ENCODE measurements at places on chromosomes 13 and 19.

GRCh38 chr13:49357694-49358093, 86.2 kb downstream of the CAB39L start:
- DNase-seq: no peak

GRCh38 chr13:51435002-51435578, 17.7 kb downstream of the INTS6 start:
- no peak for DNase-seq

- no peak for DNase-seq
Measured at GRCh38 chr13:82739881-82740280, 1142.4 kb downstream of the SLITRK1 start.

GRCh38 chr13:108927615-108928014, 298.2 kb downstream of the MYO16 start:
- DNase-seq: no peak

- peak; percentile 35 for DNase-seq
Measured at GRCh38 chr19:53511933-53512374, 26.0 kb upstream of the ZNF331 start.

DNA sequence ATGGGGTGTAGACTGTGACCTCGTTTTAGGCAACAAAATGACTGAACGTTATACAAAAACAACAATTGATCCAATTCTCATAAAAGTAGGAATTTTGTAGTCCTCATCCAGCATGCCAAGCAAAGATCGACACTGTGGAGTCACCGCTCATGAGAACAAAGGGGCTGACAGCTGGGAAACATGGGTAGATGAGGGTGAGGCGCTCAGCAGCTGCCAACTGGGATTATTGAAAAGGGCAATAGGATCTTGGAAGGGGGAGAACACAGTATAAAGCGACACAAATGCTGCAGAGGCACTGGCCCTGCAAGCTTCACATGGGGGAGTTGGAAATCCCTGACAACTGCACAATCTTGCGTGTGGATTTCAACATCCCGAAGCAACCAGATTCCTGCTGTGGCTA, 5.4 kb upstream of the ZNF765 start:
- DNase-seq: peak; percentile 25

DNA sequence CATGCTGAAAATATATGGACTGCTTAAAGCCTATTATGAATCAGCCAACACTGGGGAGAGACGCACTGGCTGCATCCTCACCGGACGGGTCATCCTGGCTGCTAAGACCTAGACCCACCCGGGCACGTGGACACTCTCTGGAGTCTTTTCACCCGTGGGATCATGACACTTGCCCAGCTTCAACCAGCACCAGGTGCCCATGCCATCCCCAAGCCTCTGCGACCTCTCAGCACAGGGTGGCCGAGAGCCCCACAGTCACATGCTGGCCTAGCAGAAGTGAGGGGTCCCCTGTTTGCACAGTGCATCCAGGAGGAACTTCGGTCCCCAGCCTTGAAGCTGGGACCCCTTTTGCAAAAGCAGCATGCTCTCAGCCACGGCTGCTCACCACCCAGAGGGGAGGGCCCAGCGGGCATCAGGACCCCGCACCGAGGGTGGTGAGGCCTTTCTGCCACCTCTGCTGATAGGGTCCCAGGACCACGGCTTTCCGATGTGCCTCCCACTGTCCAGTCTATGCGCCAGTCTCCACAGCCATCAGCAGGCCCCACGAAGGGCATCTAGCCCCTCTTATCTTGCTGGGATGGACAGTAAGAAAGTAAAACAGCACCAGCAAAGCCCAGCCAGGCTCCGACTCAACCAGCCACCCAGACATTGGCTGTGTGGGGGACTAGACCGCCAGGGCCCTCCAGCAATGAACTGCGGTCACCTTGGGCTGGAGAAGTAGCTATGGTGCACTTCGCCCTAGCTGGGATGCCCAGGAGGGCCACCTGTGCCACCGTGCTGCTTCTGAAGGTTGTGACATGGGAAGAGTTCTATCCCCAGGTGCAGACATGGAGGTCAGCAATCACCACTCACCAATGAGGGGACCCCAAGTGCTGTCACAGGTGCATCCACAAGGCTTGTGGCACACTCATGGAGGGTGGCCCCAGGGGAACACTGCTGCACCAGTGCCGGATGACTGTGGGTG, 73.1 kb downstream of the CEBPG start:
- DNase-seq: no peak

DNA sequence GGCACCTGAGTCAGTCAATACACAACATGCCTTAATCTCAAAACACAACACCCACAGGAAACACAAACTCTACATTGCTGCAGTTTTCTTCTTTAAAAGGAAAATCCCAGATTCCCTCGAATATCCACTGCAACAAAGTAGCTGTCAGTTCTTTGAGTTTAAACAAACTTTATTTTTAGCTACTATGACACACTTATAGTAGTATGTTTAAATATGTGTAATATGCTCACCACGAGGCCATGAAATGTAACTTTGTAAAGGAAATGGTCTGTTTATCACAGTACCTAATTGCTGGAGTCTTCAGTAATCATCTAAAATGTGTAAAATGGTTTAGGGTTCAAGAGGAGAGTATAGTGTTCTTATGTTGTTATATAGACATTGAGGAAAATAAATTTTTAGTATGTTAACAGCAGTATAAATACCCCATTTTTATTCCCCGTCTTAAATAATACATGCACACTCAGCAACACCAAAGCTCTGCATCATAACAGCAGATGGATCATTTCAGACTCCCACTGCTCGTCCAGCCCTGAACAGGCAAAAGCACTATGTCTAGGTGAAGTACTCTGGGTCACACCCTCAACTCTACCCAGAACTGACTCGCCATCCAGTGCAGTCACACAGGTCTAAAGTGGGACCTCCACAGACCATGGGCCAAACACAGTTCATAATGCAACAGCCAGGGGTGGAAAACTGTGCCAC, 20.6 kb downstream of the TUBGCP3 start:
- no peak for DNase-seq

DNA sequence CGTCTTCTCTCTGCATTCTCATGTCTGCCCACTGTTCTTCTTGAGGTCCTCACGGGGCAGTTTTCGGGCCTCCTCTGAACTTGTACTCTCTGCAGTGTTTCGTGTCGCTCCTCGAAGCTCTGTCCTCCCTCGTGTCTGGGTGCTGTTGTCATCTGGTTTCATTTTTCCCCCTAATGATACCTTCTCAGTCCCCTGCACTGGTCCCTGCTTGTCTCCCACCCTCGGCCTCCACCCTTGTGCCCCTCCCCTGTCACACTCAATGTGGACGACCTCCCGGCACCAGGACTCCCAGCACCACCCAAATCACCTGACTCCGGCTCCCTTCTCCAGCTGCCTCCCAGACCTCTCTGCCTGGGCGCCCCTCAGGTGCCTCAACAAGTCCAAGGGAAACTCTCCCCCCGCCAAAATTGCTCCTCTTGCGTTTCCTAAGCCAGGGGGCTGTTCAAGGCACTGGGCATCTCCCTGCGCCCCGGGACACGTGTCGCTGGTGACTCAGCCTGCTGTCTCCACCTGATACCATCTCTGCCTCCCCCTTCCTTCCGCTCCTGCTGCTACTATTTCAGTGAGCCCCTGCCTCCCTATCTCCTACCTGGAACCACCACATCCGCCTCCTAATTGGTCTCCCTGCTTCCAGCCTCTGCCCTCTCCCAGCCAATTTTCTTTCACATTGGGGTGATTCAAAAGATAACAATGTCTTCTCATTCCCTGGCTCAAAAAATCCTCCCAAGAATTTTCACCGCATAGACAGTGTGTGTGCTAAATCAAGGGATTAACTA, 49.5 kb downstream of the RFX2 start:
- no peak for DNase-seq

- no peak for DNase-seq
Measured at GRCh38 chr19:16927883-16928282, 39.1 kb downstream of the F2RL3 start.

DNA sequence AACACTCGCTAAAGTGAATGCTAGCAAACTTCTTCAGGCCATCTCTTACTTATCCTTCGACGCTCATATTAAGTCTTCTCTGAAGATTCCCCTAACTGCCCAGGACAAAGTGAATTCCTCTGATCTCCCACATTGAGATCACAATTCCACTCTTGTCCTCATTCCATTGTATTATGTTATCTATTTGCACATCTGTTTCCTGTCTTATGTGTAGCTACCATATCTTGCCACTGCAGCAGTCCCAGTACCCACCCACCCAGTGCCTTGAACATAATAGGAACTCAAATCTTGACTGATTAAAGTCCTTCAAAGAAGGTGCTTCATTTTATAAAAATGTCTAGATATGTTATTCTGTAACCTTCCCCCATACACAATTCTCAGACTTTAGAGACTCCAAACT, 702.3 kb downstream of the DIAPH3 start:
- DNase-seq: no peak

DNA sequence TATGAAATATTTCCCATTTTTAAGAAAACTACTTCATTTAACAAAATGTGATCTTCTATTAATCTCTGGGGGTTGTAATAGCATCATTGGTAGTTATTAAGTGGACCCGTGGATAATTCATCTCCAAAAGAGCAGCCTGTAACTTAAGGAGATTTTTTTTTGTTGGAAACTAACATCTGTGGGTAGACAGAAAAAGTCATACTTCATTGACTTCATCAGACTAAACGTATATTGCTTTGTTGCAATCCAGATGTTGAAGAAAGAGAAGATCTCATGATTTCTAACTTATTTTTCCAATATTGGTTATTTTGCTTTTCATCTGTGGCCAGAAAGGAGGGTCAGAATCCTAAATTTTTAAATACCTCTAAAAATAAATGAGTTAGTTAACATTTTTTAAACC, 296.5 kb upstream of the MIR17HG start:
- DNase-seq: no peak

DNA sequence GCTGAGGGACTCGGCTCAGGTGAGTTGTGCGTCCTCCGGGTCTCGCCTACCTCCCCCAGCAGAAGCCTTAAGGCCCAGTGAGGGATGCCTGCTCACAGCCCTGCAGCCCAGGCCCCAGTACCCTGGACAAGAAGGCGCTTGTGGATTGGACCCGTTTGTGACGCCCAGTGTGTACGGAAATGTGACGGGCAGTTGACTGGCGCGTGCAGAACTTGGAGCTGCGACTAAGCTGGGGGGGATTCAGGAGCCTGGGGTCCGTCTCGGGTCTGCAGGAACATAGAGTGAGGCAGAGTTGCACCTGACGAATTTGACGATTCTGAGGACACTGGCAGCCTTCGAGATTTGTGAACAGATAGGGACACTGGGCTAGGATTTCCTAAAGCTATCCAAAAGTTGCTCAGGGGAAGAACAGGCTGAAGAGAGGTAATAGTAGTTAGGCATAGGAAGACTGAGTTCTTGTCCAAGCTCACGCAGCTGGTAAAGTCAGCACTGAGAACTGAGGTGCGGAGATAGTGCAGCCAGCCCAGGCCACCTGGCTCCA, 519 bp downstream of the ZNF551 start:
- no peak for DNase-seq

DNA sequence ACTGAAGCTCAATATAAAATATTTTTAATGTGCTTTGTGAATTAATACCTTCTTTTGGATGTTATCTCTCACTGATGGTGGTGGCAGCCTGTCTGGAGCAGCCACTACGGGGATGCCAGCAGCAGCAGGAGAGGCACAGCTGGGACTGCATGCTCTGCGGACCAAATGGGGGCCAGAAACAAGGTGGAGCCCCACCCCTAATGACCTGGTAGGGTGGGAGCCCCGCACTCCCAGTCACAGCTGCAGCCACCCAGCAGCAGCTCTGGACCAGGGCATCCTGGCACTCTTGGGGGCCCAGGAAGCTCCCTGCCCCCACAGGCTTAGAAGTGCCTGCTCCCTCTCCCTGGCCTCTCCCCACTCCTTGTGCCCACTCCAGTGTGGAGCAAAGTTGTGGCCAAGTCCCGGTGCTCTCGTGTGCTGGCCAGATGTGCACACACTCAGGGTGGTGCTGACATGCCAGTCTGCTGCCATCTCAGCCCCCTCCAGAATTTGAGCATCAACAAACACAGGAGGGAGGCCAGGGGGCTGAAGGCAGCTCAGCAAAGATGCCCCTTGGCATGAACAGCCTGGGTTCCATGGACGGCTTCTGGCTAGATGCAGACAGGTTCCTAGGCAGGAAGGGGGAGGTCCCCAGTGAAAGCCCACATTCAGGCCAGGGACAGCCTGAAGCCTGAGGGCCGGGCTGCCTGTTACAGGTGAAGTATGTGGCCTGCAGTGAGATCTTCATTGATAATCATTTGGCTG, 696.7 kb upstream of the SLITRK5 start:
- DNase-seq: no peak

GRCh38 chr13:113617961-113618360, 33.4 kb downstream of the TFDP1 start:
- DNase-seq: no peak

DNA sequence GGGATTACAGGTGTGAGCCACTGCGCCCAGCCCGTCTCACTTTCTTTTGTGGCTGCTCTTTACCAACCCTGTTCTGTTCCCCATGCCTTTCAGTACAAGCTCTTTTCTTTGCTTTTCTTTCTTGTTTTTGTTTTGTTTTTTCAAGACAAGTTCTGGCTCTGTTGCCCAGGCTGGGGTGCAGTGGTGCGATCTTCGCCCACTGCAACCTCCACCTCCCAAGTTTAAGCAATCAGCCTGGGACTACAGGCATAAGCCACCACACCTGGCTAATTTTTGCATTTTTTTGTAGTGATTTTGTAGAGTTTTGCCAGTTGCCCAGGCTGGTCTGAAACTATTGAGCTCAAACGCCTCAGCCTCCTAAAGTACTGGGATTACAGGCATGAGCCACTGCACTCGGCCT, 3.7 kb downstream of the CERS4 start:
- no peak for DNase-seq

DNA sequence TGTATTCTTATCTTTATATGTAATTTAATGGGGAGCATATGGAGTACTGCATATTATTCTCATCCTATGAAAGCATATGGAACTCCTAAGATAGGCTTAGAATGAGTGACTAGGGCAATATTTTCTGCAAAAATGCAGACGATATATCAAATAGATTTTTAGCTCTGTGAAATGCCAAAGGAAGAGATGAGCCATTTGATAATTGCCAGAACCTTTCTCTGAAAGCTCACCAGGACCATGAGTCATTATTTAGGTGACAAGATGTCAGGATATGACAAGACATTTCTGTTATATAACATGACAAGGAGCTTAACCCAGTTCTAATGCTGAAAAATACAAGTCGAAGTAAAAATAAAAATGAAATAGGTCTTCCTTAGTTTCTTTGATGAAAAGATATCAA, 145.0 kb downstream of the SLITRK6 start:
- no peak for DNase-seq

DNA sequence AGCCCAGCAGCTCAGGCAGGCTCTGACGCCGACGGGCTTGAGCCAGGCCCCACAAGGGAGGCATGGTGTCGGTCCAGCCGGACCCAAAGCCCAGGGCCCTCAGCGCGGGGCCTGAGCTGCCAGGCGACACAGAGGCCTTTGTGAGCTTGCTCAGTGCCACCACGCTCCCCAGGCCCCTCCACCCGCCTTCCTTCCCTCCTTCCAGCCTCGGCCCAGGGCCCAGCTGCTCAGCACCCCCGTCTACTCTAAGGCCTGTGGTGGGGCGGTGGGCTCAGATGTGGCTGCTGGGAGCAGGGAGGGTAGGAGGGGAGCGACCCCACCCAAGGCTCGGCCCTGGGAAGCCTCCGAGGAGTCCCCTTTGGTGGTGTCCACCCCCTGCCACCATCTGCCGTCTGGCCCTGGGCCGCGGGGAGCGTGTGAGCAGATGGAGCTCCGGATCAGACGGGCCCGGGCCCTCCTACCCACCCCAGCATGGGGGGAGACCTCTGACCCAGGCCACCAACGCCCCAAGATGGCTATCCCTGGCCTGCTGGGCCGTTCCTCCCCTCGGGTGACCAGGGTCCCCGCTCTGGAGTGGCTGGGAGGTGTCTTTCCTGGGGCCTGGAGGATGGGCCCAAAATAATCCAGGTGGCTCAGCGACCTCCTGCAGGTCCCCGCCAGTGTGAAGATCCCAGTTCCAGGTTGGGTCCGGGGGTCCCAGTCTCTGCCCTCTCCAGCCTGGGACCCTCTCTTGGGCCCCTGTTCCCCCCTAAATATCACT, 7.8 kb downstream of the ZBTB7A start:
- no peak for DNase-seq

Measured in right kidney (tissue), 9 donors.